ENCODE measurements at places on chromosomes 7 and 10.

DNA sequence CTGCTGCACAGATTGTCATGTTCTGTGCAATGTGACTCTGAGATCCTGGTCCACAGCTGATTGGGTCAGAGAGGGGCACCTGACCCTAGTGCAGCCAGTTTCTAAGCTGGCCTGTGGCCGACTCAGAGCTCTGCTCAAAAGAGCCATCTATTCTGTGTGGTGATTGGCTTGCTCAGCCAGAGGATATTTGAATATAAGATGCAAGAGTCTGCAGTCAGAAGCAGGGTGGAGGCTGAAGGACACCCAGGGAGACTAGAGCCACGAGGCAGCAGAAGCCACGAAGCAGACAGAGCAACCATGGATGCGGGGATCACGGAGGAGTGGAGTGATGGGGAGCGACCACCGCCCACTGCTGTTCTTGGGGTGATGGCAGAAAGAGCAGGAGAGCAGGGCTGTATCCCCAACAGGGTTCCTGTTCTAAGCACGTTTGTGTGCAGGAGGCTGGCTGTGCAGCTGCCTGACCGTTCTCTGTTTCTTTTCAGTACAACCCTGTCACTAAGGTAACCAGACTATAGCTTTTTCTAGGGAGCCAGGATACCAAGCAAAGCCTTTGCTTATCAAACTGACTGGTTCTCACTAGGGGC is 19.5 kb upstream of the RHEB start:
- no peak for DNase-seq

DNA sequence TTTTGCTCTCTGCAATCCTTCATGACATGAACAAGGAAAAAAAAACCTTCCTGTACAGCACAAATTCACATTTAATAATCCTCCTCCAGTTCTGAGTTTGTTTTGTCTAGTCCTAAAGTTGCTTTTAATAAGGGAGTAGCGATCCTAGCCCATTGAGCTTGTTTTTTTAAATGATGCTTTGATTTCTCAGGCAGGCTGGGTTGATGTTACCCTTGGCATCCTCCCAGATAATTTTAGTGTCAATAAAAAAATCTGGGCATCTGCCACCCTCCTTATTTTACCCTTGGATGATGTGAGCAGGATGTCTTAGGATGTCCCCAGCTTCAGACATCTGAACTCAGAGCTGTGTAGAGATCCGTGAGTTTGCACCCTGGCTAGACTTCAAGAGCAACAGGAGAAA is 33.9 kb upstream of the PROSER2 start:
- no peak for DNase-seq

DNA sequence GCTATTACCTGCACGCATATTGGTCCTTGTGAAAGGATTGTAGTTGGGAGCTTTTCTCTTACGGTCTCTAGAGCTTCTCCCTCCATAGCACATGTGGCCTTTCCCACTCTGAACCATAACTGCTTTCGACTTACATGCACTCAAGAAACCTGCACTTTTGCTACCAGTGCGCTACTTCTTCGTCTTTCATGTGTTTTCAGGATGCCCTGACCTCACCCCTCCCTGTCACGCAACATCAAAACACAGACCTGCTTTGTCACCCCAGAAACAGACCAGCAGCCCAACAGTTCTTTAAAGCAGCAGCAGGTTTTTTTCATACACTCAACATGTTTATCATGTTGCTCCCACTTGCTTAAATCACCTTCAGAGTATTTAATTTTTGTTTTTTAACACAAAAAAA is 243.5 kb upstream of the TCF7L2 start:
- no peak for DNase-seq

DNA sequence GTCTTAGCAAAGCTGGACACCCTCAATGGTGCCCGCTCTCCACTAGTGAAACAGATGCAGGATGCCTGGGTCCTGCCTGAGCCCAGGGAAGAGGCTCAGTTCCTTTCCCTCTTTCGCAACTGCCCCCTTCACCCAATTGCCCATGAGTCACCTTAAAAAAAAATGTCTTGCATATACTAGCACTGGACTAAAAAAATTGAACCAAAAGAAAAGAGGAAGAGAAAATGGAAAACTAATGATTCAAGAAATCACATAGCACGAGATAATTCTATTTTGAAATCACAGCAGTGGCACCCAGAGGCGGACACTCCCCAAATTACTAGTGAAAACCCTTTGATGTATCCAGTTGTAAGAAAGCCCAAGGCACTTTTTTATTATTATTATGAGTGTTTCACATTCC is 972.5 kb downstream of the LRMDA start:
- DNase-seq, result no peak

DNA sequence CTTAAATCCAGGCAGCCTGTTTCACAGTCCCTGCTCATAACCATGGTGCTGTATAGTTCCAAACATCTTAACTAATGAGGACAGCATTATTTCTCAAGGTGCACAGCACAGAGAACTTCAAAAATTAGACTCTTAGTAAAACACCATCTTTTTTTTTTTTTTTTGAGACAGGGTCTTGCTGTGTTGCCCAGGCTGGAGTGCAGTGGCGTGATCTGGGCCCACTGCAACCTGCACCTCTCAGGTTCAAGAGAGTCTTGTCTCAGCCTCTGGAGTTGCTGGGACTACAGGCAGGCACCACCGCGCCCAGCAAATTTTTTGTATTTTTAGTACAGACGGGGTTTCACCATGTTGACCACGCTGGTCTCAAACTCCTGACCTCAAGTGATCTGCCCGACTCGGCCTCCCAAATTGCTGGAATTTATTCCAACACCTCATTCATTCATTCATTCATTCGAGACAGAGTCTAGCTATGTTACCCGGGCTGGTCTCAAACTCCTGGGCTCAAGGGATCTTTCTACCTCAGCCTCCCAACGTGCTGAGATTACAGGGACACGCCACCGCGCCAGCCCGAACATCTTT is 507 bp upstream of the TMEM254 start:
- DNase-seq, result no peak

- DNase-seq, result no peak
Measured at GRCh38 chr7:3301831-3302618, 973 bp downstream of the SDK1 start.

- no peak for DNase-seq
Measured at GRCh38 chr7:82142263-82142864, 301.2 kb downstream of the CACNA2D1 start.

DNA sequence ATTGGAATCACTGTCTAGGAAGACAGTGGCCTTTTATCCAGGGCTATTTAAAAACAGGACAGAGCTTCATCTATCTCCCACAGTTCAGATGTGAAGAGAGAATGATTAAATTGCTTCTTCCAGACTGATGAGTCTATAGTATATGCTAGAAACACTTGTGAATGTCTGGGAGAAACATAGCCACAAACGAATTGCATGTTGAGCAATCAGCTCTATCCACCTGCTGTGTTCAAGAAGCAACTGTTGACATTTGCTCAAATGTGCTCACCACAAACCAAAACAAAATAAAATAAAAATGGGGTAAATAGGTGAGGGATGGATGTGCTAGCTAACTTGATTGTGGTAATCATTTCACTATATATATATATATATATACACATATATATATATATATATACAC is 195.1 kb downstream of the HECW1 start:
- no peak for DNase-seq

- DNase-seq, result no peak
Measured at GRCh38 chr10:97708976-97709946, 4.3 kb upstream of the MARVELD1 start.

DNA sequence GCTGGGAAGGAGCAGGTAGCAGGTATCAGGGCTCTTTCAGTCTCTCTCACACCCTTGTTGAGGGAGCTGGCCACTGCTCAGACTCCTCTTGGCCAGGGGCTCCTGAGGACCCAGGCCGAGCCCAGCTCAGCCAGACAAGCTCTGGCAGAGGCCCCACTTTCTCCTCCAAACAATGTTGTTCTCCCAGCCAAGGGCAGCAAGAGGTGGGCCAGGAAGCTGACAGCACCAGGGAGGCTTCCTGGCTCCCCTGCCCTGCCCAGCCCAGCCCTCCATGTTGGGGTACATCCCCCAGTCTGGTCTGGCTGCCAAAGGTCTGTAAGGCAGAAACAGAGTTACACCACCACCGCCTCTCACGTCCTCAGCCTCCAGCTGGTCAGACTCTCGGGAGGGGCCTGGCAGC is 33.9 kb upstream of the COL13A1 start:
- DNase-seq, result no peak

DNA sequence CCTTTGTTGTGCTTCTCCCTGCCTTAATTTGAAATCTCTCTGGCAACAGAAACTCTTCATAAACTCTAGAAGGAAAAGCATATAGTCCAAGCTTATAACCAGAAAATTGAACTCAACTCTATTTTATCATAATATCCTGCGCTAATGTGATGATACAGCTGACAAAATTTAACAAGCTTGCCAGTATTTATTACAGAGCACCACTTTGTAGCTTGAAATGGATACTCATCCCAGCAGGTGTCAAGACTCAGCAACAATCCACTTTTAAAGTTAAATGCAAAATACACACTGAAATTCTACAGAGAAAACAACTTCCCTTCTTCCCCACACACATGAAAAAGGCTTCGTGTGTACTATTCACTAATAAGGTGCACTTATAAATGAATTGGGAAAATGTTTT is 228.9 kb downstream of the AGMO start:
- DNase-seq, result no peak

DNA sequence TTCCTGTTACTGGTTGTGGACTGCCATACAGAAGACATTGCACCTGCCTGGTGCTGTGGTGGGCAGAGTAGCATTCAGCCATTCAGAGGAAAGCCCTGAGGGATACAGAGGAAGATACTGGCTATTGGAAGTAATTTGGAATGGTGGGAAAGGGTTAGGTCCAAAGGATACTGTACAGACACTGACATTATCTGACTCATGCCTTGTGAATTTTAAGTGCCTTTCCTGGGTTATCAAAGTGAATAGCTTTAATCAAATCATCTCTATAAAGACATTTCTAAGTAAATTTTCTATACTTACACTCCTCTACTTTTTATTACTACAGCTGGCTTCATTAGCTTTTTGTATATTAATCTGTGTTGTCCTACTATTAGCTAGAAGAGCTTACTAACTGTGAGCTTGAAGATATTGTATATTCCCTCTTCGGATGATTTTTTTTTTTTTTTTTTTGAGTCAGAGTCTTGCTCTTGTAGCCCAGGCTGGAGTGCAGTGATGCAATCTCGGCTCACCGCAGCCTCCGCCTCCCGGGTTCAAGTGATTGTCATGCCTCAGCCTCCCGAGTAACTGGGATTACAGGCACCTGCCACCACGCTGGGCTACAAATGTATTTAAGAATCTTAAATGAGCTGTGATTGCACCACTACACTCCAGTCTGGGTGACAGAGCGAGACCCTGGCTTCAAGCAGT is 186.5 kb downstream of the ADK start:
- DNase-seq, result no peak

DNA sequence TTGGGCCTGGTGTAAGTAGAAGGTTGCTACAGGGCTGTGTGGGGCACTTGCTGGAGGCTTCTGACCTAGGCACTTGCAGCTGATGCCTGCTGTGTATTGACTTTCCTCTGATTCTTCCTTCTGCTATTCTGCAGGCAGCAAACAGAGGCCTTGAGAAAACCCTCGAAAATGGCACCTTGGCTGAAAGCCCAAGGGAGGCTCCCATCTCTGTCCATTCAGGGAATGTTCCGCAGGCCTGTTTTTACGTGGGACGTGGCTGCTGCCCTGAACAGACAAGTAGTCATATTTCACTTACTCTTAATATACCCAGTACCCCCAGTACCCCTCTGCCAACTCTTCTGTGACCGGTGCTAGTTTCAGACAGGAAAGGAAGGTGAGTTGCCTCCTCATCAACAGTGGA is 664.7 kb downstream of the INHBA start:
- DNase-seq, result no peak

DNA sequence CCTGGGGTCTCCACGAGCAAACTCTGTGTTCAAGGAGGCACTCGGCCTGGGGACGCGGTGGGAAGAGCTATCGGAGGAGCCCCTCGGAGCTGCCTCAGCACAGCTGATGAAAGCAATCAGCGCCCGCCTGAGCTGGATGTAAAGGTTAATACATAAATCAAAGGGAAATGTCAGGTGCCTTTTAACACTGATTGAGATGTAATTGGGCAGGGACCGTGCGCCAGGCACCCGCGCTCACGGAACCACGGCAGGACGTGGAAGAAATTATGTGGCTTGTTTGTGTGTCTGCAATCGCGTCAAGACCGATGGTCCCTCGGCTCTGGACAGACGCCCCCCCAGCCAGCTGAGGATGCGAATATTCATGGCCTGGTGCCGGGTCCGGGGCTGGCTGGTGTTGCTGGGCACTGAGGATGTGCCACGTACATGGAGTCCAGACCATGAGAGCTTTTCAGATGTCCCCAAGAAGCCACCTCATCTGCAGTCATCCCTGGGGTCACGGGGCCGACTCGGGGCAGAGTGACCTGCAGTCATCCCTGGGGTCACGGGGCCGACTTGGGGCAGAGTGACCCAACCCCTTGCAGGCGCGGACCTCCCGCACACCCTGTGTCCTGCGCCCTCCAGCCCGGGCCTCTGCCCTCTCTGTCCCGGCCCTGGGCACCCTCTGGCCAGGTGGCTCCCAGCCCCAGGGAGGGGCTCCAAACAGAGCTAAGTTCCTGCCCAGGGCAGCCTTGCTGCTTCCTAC is 15.6 kb downstream of the FOXL3 start:
- DNase-seq, result no peak

DNA sequence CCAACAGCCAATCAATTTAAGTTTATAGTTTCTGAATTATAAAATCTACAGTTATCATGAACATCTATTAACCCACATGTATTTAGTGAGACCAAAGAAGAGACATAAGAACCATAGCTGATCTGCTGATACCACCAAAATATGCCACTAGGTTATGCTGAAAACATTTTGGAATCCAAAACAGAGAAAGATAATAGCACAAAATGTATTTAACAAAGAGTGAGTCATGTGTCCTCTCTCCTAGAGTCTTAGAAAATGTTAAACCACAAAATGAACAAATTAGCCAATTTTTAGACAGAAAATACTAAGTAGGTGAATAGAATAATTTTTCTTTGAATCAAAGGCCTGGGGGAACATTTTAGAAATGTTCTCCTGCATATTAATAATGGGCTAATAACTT is 527.5 kb downstream of the GPAM start:
- DNase-seq, result no peak

GRCh38 chr10:90138844-90139243 is 437.5 kb downstream of the KIF20B start:
- DNase-seq, result no peak

- DNase-seq, result no peak
Measured at GRCh38 chr10:96270571-96270970, 798 bp downstream of the BLNK start.

- no peak for DNase-seq
Measured at GRCh38 chr10:99279626-99280111, 44.0 kb upstream of the HPSE2 start.

- DNase-seq, result no peak
Measured at GRCh38 chr7:63117-63480, 129.3 kb upstream of the FAM20C start.

DNA sequence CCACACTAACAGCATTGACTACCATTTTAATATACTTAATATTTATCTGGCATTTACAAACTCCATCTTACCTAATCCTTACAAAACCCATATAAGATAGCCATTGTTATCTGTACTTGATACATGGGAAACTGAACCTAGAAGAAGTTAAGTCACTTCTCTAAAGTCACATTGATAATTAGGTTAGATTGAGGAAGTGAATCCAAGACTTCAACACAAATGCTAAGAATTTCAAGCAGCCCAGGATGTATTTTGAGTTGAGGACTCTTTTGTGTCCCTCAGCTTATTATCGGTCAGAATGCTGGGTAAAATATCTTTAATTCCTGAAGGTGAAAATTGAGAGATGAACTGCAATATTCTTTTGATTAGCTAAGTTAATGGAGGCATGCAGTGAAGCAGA is 465.5 kb downstream of the PHTF2 start:
- no peak for DNase-seq
